Nucleus accumbens (tissue), 56 donors: ENCODE measurements at places on chromosomes 5 and 9.
A peak's percentile ranks its signal among the peaks of the same experiment; 100 is the strongest.

GRCh38 chr5:14932902-14933469, 61.4 kb upstream of the ANKH start:
- no peak for DNase-seq

DNA sequence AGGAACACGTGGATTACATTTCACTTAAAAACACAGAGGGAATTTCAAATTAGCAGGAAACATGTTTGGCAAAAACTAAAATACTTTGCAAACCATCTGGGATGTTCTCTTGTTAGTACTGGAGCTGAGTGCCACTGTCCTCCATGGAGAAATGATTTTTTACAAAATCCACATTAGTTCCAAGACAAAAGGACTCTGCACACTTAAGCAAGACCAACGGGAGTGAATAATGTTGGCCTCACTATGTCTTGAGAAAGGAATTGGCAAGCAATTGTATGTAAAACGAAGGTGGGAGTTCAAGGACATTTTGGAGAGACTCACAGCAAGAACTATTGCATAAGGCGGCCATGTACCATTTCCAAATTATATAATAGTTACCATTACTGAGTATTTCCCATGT, 547.5 kb downstream of the EBF1 start:
- no peak for DNase-seq

DNA sequence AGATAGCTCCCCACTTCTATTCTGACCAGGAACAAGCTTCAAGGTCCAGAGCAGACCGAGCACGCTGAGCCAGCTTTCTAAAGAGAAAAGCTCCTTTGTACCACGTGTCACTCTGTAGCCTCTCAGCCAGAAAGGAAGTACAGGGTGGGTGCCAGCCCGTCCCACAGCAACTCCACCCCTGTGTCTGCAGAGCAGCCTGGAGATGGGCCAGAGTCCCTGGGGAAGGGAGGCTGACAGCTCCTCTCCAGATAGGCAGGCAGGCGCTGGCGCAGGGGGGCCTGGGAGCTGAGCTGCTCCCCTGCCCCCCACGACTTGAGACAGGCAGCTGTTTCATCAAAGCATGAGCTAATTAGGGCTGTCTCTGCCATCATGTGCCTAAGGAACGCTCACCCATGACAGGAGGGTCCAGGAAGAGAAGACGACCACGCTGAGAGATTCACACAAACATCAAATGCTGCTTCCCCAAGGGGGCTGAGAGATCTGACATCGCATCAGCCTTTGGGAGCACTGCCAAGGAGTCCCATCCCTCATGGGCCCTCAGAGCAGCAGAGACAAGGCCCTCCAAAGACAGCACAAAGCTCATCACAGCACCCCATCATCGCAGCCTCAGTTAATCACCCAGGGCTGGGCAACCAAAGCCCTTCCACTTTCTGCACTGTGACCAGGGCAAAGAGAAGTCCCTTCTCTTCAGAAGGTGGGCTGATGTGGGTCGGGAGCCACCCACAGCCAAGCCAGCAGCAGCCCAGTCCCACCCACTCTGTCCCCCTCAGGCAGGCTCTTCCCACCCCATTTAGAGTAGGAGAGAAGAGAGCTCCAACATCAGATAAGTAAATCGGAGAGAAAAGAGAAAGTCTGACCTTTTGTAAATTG, 78.5 kb upstream of the LRRTM2 start:
- peak; percentile 94 for DNase-seq

GRCh38 chr5:150419630-150420270, 7.0 kb upstream of the CD74 start:
- no peak for DNase-seq

- DNase-seq: no peak
These were observed 7.5 kb downstream of the ZNF366 start for GRCh38 chr5:72499730-72500129.
